Inflammatory macrophage treated with lipopolysaccharide for 4 hours (primary cell): ENCODE measurements at places on chromosomes 13 and 19.

- DNase-seq = no peak
These were observed 108.4 kb upstream of the NBEA start for GRCh38 chr13:34833562-34834182.

- DNase-seq = no peak
These were observed 130.7 kb downstream of the TUBA3C start for GRCh38 chr13:19050901-19051300.

- no peak for DNase-seq
These were observed at the start of gene HS6ST3 for GRCh38 chr13:96089749-96090239. TSS of gene HS6ST3 (plus strand) at chr13:96090107.

- DNase-seq = no peak
These were observed 15.7 kb upstream of the SCEL start for GRCh38 chr13:77519808-77520207.

DNA sequence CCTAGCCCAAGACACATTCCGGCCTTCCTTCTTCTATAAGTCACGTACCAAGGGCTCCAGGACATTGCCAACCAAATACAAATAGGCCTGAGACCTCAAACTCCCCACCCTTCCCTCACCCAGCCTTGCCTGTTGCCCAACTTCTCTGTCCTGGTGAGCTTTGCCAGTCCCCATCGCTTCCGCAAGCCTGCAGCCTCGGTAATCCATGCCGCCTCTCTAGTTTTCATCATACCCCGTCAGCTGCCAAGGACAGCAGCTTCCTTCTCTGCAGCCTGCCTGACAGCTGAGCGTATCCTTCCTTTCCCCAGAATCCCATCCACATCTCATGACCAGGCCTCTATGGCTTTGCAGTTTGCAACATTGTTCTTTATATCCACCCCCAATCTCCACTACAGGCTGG is 36.6 kb upstream of the POMP start:
- peak; percentile 94 for DNase-seq

DNA sequence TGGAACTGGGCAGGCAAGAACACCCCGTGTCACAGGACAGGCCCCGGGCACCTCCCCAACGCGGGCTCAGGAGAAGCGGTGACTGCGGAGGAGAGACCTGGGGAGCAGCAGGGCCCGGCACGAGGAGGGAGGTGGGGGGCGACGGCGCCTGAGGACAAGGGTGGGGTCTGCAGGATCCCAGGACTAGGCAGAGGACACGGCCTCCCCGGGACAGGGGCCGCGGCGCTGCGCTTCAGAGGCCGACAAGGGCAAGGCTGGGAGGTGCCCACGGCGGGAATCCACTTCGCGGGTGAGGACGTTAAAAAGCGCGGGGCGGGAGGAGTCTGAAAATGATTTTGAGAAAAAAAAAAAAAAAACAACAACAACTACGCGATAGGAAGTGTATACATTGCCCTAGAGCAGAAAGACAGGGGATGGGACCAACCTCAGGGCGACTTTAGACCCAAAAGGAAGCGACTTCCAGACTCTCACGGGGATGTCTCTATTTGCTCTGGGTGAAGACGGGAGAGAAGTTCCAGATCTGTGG is 44.9 kb downstream of the ZNF611 start:
- DNase-seq = peak; percentile 6

DNA sequence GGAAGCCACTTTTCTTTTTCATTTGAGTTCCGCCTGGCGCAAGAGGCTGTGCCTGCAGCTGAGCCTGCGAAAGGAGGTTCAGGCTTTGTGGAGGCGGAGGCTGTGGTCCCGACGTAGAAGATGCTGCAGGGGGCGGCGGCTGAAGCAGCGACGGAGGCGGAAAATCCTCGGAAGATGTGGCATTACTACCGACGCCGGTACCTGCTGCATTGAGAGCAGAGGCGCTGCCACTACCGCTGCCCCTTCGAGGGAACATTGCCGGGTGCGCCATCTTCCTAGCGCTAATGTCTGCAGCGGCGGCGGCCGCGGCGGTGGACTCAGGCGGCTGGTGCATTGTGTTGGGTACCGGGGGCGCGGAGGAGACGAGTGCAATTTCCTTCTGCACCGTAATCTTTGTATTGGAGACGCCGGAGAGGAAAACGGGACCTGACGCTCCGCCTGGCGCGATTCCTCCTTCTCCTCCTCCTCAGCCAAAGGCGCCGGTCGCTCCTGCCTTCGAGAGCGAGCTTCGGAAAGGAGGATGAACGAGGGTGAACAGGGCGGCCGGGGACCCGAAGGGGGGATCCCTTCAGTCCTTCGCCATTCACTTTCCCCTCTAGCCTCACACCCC is at the start of gene TSC22D1:
Gene TSC22D1 (minus strand): TSS at position 590 of the 610 bp plus-strand sequence. CDS start 256 bp downstream, at position 334.
- DNase-seq = peak; percentile 52

DNA sequence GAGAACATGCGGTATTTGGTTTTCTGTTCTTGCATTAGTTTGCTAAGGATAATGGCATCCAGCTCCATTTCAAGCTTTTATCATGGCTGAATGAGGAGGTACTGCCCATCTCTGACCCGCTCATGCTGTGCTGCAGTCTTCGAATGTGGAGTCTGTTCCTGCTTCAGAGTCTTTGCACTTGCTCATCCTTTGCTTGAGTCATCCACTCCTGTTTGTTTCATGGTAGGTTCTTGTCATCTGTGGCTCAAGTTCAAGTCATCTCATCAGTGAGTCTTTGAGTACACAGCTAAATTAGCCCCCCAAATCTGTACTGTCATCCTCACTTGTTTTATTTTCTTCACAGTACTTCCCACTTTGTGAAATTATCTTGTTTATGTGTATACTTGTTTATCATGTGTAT is 5.4 kb downstream of the UCHL3 start:
- peak; percentile 16 for DNase-seq

GRCh38 chr19:34225659-34226015 is 28.7 kb upstream of the GARRE1 start:
- DNase-seq = no peak

- DNase-seq = no peak
These were observed 4.4 kb downstream of the ZNF564 start for GRCh38 chr19:12546903-12547302.

DNA sequence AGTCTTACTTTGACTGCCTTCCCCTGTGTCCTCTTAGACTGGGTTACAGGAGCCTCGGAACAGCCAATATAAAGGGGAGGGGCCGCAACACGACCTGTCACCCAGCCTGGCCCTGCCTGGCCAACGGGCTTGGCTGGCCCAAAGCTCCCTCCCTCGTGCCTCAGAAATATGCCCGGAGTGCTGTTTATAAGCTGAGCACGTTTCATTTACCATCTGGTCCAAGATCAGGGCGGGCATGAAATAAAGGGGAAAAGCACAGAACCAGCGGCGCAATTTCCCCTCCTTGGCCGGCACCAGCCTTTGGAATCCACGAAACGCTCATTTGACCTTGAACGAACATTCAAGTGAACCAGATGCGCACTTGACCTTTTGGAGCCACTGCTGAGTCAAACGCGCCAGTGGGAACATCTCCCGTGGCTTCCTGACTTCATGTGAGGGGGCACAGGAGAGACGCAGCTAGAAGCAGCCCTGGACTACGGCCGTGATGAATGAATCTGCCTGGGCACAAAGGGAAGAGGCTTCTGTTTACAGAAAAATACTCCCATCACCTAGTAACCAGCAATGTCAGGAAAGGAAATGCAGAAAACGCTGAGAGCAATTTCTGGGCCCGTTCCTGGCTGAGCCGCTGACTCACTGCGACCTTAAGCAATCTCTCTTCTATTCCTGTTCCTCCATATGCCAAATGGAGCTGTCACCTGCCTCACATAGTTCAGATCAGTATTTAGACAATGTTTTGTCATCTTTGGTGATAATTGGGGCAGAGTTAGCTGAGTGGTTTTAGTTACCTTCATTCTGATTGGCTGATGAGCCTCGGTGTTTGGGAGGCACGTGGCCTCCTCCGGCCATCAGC is 53.3 kb downstream of the RFX2 start:
- DNase-seq = peak; percentile 91

GRCh38 chr19:15422296-15423075 is 3.7 kb upstream of the AKAP8L start:
- no peak for DNase-seq

DNA sequence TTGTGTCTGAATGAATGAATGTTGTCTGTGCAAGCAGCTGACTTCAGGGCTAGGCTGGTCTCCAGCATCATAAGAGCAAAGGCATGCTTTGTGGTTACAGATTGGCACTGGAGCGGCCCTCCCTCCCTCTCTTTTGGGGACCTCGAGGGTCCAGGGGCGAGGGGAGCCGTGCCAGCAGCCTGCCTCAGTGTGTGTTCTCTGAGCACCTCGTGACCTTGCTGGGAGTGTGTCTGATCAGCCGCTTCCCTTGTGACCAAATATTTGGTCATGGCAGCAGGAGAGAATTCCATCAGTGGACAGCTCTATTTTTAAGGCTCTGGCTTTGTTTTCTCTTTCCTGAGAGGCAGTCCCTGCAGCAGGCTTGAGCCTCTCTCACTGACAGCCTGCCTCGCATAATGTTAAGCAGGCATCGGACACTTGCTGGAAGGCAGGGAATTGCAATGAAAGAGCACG is 329.7 kb downstream of the UQCRFS1 start:
- no peak for DNase-seq

- peak; percentile 13 for DNase-seq
These were observed 752 bp downstream of the ZMYM5 start for GRCh38 chr13:19862481-19863313.

DNA sequence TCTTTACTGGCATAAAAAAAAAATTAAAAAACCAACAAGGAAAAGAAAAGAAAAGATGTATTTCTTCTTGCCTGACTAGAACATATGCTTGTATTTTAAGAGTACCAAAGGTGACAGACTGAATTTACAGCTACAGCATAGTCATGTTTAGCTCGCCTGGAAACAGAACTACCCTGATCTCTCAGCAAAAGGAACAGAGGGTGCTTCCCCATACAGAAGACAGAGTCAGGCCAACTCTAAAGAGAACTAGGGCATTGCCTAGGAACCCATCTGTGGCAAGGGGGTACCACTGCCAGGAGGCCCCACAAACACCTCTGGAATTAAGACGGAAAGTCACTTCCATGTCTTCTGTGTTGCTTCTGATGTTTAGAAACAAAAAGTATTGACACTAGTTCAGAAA is 252.1 kb upstream of the STARD13 start:
- DNase-seq = no peak

DNA sequence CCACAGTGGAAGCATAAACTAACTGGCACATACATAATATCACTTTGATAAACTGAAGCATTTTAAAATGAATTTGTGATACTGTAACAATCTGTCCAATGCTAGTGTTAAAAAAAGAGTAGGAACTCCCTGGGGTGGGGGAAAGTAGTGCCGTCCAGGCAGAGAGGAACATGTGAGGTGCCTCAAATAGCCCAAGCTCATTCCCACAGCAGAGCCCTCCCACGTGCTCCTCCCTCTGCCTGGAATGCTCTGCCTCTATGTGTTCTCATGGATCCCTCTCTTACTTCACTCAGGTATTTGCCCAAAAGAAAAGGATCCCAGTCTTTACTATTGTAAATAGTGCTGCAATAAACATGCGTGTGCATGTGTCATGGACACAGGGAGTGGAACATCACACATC is 188.1 kb downstream of the NHLRC3 start:
- no peak for DNase-seq

DNA sequence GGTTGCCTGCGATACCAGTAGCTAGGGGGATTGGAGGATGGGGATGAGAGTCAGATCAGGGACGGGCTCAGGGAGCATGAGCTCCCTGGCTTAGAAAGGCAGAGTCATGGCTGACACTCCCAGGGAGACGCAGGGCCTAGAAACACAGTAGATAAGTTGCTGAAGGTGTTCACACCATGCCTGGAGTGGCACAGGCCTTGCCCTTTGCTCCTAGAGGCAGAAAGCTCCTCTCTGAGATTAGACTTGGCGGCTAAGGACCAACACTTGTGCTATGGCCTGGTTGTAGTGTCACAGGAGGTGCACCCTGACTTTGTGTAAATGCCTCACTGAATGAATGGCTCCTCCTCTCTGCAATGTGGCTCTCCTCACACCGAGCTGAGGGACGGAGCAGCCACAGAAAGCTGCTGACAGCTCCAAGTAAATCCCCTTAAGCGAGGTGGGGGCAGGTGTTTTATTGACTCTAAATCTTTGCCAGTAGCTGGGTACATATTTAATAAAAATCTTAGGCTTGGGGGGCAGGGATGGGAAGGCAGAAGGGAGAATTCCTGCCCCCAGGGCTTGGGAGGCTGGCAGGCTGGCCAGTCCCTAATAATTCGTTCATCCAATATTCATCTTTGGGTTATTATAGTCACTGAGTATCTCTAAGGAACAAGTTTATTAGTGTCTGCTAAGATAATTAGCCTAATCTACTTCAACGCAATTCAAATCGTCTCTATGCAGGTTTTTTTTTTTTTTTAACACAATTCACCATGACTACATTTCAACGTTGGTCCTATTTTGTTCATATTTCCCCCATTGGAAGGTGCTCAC is 54.9 kb downstream of the SIAH3 start:
- no peak for DNase-seq

GRCh38 chr19:19820774-19821320 is 703 bp downstream of the ZNF506 start:
- DNase-seq = no peak
